ENCODE measurements at places on chromosomes 1 and 21.

GRCh38 chr1:115429241-115429640 lies 91.2 kb upstream of the NGF start:
- DNase-seq: peak; percentile 68

DNA sequence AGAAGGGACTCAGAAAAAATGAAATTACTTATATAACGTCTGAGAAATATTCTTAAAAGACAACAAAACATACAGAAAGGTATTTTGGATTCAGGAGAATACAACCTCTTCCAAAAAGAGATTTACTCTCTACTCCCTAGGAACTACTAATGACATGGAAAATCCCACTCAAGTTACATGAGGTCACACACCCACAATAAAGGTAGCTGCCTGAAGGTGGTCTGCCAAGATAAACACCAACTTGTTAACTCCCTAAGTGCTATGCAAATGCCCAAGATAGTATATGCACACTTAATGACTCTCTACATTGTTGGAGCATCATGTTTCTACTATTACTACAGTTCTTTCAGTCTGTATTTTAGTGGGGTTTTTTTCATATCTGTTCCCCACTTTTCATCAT lies 26.5 kb downstream of the RERE start:
- no peak for DNase-seq

- peak; percentile 38 for DNase-seq
Observed at GRCh38 chr1:192225703-192226102, 67.4 kb downstream of the RGS18 start.

- DNase-seq: no peak
Observed at GRCh38 chr1:239448911-239449310, 62.5 kb downstream of the CHRM3 start.

DNA sequence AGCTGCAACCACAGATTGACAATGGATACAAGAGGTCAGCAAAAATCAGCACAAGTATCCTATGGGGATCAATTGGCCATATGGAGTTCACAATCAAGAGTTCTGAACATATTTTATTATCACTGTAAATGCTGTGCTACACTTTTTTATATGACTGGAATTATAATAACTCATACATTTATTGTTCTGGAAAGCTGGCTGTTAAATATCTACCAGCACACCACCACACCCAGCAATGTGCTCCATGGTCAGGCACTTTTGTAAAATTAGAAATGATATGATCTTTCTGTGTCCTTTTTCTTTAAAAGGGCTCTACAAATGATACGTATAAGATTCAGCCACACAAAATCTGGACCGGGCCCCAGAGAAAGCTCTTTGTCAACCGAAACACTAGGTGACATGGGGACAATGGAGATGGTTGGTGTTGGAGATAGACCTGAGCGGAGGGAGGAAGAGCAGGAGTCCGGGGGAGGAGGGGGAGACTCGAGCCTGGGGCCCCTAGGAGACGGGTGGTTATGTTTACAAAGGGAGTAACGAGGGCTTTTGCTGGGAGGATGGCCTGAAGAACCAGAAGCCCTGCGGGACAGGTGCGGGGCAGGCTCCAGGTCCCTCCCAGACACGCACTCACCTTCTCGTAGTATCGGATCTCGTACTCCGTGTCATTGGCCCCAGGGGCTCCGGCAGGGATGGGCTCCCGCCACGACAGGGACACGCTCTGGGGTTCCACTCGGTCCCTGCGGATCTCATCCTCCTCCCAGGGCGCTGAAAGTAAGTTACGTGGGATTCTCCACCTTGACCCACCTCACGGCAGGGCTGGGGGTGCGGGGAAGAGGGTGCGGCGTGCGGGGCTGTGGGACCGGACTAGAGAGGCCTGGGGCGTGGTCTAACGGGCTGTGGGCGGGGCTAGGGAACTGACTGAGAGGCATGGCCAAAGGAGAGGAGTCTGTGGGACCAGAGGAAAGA lies 30.0 kb downstream of the EPHA10 start:
- no peak for DNase-seq

DNA sequence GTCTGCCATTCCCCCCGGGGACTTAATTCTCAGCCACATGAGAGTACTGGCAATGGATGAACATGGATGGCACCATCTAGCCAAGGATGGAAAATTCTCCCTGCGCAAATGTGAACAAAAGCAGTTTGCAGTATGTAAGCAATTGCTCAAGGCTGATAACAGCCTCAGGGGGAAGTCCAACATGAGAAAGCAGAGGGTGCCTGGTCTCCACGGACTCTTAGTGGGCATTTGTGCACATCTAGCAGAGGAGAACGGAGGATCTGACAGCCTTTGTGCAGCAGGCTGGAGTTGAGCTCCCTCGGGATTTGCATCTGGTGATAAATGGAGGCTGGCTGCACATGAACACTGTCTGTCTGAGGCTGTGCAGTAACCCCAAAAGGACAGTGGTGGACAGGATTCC lies 13.9 kb upstream of the OLIG1 start:
- no peak for DNase-seq

- no peak for DNase-seq
Observed at GRCh38 chr1:220529521-220530020, 1.6 kb downstream of the MARK1 start.

GRCh38 chr1:202101184-202101583 lies 21.5 kb upstream of the GPR37L1 start:
- no peak for DNase-seq

DNA sequence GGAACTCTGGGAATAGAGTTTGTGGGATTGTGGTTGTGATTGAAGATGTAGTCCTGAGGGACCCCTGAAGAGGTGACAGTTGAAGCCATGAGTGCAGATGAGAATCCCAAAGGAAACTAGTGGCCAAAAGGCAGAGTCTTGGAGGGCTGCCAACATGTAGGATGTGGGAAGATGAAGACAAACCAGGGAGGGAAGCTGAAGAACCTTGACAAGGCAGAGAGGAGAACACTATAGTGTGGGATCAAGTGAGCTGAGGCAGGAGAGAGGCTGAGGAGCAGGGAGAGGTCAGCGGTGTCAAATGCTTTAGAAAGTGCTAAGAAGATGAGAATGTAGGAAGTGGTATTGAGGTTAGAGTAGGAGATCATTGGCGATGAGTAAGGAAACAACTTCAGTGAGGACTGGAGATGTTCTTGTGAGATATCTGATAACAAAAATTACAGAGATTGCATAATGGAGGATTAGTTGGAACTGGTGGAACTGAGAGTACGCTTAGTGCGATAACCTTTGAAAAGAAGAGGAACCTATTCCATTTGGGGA lies 88.5 kb upstream of the VCAM1 start:
- peak; percentile 100 for DNase-seq

- DNase-seq: no peak
Observed at GRCh38 chr1:65206836-65207235, 58.8 kb downstream of the AK4 start.

GRCh38 chr1:179007233-179007632 lies 18.5 kb upstream of the FAM20B start:
- no peak for DNase-seq

GRCh38 chr1:19257178-19257914 lies 5.7 kb downstream of the MRTO4 start:
- peak; percentile 3 for DNase-seq

DNA sequence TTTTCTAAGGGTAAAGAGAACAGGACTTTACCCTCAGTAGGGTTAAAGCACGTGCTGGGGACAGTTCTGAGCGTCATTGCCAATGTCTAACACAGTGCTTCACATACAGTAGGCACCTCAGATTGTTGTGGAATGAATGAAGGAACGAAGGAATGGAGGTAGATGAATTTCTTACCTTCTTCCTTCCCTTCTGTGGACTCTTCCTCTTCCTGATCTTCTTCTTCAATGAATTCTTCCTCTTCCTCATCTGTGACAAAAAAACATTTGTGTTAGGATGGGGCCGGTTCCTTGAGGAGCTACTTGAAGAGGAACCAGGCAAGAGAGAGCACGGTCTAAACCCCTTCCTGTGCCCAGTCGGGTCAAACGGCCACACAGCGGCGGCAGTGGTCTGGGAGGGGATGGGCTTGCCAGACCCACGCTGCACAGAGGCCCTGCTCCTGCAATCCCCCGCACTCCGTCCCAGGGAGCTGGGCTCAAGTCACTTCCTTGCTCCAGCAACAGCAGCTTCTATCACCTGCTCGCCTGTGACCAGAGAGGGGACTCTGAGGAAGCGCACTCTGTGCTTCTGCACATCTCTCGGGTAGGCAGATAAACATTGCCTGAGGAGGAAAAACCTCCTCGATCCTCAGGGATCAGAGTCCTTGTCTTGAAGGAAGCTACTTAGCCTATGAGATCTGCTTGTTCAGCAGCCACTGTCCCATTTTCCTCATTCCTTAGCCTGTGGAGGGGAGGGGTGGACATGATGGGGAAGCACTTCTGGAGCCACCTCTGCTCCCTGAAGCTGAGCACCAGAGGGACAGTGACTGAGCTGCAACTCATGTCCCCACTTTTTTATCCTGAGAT lies 8.0 kb upstream of the SLC30A2 start:
- no peak for DNase-seq

GRCh38 chr1:181676269-181676668 lies 193.0 kb downstream of the CACNA1E start:
- DNase-seq: no peak

DNA sequence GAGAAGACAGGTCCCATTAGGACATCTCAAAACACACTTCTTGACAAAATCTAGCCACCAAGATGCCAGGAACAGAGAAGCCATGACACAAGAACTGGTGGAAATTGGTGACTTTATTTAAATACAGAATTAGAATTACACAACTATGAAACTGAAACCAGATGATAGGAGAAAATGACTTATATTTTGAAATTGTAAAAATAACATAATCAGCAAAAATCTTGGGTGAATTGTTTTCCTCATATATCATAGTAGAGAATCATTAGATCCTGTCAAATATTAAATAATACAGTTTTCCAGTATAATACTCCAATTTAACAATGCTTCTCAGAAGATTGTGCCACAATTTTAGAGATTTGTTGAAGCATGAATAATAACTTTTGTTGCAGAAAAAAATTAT lies 81.5 kb upstream of the MROH9 start:
- DNase-seq: no peak

GRCh38 chr1:48251323-48251722 lies 28.8 kb downstream of the SLC5A9 start:
- no peak for DNase-seq

DNA sequence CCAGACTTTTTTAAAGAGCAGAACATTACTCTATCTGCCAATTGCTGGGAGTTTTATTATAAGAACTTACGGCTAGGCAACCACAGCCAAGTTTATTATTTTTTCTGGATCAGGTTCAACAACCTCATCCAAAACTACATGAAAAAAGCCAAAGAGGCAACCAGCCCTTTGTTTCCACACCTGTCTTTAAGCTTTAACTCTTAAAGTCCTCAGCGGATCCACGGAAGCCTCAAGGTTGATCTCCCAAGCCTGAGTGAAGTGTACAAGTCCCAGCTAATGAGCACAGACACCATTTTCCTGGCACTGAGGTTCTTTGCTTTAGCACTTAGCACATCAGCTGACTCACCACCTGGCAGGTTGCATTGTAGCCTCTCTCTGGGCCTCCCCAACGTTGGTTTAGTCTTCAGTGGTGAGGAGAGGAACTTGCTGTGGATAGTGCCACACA lies 143.1 kb downstream of the TGFBR3 start:
- peak; percentile 65 for DNase-seq

GRCh38 chr1:203342192-203342940 lies 8.6 kb downstream of the FMOD start:
- no peak for DNase-seq

DNA sequence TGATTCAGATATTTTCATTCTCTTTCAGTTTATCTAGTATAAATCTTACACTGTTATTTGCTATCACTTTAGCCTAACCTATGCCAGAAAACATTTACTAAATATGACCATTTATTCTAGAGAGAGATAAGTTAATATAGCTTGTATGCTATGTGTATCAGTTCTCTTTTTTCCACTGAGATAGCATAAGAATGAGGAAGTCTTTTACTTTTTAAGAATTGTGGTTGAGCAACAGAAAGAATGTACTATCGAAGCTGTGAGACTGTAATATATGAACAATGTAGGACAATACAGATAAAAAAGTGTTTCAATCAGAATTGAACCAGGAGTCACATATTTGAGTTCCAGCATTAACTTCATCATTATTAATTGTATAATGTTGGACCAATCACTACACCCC lies 479.9 kb upstream of the PLXNA2 start:
- DNase-seq: no peak

DNA sequence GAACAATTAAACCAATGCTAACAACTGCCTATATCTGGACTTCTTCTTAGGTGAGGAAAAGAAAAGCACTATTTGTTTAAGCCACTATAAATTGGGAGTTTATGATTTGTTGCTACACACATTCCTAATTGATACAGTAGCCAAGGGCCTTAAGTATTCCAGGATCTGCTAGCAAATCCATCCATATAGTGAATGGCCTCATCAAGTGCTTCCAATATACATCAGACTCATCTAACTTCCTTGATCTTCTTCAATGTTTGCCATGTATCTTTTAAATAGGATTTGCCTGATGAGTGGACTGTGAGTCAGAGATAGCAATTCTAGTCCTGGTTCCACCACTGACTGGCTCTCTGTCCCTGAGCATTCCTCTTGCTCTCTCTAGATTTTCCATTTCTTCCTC lies 430.2 kb downstream of the OMA1 start:
- DNase-seq: no peak

GRCh38 chr1:192485692-192486436 lies 89.7 kb upstream of the RGS1 start:
- DNase-seq: peak; percentile 97

GRCh38 chr1:1157426-1157913 lies 16.2 kb upstream of the TTLL10 start:
- peak; percentile 80 for DNase-seq

DNA sequence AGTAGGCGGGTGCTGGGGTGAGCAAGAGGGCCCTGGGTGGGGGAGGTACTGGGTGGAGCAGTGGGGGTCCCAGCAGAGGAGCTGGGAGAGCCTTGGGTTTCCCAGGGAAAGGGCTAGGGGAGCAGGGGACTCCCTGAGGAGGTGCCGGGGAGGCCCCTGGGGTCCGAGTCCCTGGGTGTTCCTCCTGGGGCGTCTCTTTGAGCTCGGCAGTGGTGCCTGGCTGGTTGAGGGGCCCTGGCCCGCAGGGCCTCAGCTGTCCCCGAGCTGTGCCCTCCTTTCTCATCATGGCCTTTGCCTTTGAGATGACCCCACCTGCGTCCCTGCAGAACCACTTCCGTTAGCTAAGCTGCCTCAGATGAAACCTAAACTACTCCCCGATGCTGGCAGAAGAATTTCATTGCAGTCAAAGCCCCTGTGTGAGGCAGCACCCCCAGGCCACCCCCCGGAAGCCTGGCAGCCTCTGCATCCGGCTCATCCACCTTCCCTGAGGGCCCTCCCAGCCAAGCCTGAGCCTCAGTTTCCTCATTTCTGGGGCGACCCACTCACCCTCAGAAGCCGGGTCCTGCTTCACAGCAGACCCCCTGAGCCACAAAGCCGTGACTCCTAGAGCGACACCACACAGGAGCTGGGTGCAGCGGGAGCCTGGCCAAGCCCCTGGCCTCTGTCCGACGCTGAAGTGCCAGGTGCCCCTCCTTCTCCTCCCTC lies 43.5 kb upstream of the TRAPPC10 start:
- DNase-seq: no peak

DNA sequence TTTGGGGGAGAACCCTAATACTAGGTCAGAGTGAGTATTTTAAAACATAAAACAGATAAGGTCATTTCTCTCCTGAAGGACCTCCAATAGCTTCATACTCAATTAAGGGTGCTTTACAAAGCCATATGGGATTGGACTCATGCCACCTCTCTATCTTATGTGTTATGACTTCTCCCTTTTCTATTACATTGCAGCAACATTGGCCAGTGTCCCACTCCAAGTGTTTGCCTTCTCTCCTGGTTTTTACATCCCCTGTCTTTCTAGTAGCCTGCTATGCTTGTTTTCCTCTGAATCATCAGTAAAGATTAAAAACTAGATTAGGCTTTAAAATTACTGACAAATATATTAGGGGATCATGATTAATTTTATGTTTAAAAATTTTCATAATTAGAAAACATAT lies 66.6 kb downstream of the SCMH1 start:
- no peak for DNase-seq

Data from LHCN-M2 (cell line).